ENCODE measurements at places on chromosomes 1 and 21.

DNA sequence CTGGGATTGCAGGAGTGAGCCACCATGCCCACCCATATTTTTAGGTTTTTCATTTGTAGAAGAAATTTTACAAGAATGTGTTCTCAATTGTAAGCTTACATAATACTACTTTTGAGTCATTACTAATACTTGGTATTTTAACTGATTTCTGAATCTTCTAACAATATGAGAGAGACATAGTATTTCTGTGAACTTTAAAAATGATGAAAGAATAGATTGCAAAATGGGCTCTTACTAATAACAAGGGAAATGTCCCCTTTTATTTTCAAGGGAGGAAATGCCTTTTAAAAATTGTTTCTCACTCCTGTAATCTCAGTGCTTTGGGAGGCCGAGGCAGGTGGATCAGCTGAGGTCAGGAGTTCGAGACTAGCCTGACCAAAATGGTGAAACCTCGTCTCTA lies 5.9 kb downstream of the AGO3 start:
- DNase-seq = no peak

DNA sequence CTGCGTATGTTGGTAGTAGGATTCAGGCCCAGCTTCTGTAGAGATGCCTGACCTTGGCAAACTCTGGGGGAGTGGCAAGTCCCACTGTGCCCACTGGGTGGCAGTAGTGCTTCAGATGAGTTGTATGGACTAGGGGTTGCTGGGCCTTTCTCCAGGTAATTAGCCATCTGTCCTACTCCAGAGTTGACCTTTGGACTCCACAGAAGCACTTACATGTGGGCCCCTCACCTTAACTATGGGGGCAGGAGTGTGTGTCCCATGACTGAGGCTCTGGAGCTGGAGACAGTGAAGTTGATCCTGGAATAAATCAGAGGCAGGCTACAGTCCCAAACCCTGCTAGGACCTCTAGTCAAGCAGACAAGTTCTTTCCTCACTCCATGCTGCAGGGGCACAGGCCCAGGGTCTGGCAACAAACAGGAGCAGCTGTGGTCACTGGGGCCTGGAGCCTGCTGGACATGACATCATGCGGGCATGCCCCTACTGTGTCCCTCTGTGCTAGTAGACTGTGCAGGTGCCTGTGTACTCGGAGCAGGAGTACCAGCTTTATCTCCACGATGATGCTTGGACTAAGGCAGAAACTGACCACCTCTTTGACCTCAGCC lies 4.6 kb downstream of the DMAP1 start:
- DNase-seq = no peak

DNA sequence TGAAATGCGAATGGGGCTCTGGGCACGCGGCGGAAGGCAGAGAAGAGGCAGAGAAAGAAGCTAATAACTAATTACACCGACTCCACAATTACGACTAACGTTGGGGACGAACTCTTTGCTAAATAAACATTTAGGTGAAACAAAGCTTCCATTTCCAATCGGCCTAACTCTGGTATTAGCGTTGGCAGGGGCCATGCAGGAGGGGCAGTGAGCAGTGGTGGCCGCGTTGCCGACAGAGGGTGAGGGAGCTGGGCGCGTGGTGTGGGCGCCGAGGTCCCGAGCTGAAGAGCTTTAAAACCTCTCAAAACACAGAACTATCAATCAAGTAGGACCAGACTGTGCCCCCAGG lies 553 bp upstream of the NDUFV3 start:
- DNase-seq = no peak

DNA sequence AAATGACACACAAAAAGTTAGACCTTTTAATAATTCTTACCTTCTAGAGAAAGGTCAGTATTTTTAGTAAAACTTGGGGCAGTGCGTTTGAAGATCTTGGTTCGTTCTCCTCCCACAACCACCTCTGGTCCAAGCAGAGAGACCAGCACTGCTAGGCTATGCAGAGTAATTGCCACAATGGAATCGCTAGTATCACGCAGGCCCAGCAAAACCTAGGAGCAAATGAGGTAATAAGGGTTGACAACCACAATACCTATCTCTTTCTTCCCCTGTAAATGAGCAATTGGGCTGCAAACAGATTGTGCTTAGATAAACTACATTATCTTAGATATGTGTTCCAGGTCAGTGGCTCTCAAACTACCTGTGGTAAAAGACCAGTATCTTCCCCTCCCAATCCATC lies 34.7 kb downstream of the SCYL3 start:
- DNase-seq = no peak

DNA sequence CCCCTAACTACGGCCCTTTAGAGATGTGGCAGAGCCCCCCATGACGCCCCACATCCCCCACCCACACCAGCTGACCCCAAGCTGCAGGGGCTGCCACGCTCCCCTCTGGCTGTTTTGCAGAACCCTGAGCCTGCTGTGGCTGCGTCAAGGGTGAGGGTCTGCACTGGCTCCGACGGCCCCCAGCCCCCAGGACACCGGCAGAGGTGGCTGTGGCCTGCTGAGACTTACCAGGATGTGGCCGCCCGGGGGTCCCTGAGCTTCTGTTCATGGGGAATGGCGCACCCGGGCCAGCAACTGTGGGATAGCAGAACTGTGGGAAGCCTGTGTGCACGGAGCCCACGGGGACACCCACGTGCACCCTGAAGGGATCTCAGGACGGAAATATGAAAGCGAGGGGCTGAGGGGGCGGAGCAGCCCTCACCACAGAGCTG lies 12.8 kb upstream of the RNF223 start:
- no peak for DNase-seq

DNA sequence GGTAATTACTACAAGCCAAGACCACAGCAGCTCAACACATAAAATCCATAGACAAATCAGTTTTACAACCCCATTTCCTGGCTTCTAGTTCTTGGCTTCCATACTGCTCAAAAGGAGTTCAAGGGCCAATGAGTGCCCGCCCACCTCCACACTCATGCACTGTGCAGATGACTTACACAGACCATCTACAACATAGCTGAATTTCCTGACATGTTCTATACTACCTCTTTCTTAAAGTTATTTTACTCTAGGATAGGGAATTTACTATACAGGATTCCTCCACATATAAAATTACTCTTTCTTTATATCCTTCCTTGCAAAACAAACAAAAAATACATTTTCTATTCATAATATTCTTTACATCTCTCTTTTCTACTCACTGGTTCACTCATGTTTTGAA lies 14.6 kb downstream of the BACE2 start:
- no peak for DNase-seq

DNA sequence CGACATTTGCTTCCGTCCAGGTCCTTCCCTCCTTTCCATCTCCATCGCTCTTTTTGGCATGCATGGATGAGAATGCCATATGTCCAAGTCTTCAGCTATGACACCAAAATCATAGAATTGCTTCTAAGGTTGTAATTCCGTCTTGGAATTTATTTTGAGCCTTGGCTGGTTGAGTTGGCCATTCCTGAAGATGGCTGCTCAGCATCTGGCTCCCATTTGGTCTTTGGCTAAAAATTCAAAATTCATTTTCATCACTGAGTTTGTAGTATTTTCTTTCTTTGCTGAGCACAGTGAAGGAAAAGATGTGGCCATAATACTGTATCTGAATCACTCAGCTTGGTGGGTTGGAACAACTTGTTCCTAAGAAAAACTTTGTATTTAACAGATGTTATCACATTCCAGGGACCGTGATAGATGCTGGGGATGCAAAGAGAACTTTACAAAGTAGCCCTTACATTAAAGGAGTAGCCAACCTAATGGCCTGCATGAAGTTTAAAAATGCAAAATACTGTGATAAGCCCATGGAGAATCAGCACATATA lies 15.6 kb downstream of the JUN start:
- DNase-seq = no peak

GRCh38 chr1:151912973-151913372 lies 3.7 kb upstream of the THEM4 start:
- DNase-seq = no peak

DNA sequence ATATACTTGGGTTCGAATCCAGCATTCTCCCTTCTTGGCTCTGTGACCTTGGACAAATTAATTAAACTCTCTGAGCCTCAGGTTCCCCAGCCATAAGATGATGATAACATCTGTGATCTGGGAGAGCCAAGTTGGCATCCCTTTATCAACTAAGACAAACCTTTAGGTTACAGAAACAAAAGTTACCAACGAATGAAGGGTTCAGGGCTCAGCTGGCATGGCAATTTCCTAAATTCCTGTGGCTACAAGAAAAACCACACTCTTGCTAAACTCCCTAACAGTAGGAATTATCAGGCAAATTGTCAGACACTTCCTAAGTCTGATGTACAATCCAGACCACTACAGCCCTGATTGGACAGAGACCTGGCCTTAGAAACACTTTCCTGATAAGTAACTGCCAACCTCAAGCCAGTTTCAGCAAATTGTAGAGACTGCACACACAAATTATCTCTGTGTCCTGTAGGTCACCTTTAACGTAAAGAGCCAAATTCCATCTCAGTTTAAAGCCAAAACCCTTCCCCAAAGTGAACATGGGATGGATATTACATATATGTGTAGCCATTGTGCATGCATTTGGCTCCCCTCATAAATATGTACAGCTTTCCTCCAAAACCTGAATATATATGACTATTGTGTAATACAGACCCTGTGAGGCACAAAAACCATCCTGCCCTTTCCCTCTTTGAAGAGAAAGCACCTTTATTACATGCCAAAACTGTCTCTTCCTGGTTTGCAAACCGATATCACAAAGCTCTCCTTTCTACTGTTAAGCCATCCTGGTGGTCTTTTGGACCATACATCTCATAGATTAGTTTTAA lies 39.5 kb upstream of the EDARADD start:
- DNase-seq = no peak

DNA sequence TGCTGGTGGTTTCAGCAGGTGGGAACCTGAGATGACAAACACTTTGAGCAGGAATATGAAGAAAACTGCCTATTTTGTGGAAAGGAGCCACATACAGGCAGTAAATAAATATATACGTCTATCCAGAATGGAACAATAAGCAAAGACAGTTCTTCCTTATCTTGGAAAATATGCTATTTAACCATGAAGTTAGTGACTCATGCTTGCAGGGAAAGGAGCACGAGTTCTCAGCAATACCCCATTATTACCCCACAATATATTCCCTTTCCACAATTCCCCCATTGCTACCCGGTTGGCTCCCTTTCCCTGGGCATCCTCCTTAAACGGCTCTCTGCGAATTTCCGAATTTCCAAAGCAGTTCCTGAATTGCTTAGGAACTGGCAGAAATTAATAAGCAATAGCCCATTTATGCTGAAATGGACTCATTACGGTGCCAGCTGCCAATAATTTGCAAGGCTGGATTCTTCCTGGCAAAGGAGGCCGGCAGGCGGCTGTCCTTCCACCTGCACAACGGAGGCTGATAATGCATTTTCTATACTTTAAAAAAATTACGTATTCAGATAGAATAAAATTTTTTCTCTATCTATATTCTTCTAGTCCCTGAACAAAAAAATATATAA lies 65.4 kb downstream of the TIAM1 start:
- no peak for DNase-seq

DNA sequence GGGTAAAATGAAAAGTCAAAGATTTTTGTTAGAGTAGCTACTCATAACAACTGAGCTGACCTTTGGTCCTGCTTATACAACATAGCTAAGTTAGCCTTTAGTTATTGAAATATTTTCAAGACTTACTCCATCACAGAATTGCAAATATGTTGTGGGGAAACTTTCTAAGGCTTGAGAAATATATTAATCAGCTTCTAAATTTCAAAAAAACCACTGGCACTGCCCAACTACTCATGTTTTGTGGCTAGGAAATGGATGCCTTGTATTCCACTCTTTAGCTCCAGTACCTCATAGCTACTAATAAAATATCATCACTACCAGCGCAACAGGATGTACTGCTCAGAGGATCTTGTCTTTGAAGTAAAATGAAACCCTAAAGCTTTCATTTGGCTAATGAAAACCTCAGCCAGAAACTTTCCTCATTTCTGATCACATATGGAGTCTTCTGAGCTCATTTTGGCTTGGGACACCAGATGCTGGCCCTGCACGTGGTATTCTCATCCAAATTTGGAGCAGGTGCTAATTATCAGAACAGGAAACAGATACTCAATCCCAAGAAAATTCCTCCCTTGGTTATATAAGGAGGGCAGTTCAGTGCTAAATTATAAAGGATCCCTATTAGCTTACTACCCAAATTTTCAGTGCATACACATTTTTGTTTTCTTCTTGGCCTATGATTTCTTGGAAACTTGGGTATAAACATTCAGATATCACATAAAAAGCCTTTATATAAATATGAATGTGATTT lies 690.7 kb downstream of the ADGRL2 start:
- no peak for DNase-seq

GRCh38 chr1:10085076-10085475 lies 52.3 kb downstream of the UBE4B start:
- no peak for DNase-seq

DNA sequence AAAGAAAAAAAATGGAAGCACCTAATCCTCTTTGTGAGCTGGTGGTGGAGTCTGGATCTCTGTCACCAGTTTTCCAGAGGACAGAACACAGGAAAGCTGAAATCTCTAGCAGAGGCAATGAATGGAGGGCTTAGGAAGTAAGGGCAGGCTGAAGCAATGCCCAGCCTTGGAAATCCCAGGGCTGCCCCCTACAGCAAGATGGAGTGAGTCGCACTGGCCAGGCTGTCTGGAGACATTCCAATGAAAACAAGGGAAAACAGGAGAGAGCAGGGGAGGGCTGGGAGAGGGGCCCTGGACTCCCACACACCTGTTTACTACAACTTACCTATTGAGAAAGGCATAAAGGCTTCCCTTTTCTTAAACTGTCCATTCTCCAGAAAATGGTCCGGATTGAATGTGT lies 25.9 kb downstream of the CYP2J2 start:
- DNase-seq = no peak

DNA sequence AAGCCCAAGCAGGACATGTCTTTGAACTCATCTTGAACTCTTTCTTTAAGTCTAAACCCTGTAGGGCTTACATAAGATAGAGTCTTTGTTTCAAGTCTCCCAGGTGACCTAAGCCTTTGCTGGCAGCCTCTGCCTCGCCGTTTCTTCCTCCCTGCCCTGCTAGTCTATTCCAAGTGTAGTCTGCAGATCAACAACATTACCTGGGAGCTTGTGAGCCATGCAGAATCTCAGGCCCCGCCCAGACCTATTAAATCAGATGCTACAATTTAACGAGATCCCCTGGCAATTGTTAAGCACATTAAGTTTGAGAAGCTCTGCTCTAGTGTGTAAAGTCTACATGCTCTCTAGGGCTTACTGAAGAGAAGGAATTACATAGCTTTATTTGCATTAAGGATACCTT lies 271.6 kb downstream of the PBX1 start:
- no peak for DNase-seq

DNA sequence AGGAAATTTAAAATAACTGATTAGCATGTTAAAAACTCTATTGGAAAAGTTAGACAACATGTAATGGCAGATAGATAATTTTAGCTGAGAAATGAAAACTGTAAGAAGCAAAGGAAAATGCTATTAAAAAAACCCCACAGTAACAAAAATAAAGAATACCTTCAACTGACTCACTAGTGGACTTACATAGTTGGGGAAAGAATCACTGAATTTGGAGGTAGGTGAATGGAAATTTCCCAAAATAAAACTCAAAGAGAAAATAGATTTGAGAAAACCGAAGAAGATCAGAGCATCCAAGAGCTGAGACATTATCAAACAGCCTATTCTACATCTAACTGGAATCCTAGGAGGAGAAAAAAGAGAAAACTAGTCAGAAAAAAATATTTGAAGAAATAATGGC lies 34.7 kb downstream of the PDE4B start:
- no peak for DNase-seq

GRCh38 chr1:17948594-17948993 lies 159.0 kb upstream of the IGSF21 start:
- DNase-seq = no peak

All from activated gamma-delta T cell (primary cell).